Kasumi-1 (cell line): ENCODE measurements at places on chromosomes 2 and 18.
A peak's percentile ranks its signal among the peaks of the same experiment; 100 is the strongest.

DNA sequence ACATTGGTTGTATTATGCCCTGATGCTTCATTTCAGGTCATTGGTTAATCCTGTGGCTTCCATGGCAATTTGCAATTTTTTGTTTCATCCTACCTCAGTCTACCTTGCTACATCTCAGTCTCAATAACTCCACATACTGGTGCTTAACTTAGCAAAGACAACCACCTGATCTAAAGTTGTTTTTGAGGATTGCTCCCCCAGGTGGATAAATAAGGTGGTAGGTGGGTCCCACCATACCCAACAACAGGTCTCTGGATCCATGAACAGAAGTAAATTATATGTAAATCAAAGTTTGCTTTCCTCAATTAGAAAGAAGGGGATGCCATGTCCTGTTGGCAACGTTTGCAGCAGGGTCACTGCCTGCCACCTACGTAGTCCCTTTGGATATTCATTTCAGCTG is 7.0 kb downstream of the XIRP2 start:
- DNase-seq: no peak

- no peak for DNase-seq
Measured at GRCh38 chr2:58081000-58081399, 34.4 kb downstream of the VRK2 start.

GRCh38 chr2:99555404-99555803 is 65.6 kb upstream of the REV1 start:
- DNase-seq: peak; percentile 58

DNA sequence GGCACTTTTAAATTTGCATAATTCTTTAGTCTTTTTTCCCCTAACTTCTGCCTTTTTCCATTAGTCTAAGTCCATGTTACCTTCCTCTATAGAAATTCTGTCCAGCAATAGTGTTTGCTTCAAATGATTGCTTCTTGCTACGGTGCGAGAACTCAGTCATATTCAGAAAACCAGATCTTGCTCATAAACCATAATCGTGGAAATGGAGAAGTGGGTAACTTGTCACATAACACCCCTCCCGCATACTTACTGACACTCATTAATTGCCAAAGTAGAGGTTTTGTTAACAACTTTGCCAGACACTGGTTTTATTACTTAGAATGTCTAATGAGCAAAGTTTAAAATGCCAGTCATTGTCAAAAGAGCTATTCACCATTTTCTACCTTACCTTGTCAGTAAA is 94.3 kb upstream of the TWSG1 start:
- no peak for DNase-seq

DNA sequence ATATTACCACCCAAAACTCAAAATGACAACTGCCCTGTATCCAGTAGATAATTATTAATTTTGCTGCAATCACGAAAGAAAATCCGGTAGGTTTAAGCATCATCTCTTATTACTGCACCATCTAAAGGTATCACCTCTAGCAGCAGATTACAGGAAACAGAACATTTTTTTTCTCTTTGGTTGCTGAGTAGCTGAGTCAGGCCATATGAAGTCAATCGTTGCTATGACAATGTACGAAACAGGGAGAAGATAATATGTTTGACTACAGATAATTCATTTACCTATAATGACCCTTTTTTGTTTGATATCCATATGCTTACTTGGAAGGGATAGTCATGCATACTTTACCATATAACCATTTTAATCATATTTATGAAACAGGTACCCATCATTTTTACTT is 831.6 kb upstream of the CHAC2 start:
- no peak for DNase-seq

- no peak for DNase-seq
Measured at GRCh38 chr18:35072616-35073015, 31.4 kb downstream of the MAPRE2 start.

DNA sequence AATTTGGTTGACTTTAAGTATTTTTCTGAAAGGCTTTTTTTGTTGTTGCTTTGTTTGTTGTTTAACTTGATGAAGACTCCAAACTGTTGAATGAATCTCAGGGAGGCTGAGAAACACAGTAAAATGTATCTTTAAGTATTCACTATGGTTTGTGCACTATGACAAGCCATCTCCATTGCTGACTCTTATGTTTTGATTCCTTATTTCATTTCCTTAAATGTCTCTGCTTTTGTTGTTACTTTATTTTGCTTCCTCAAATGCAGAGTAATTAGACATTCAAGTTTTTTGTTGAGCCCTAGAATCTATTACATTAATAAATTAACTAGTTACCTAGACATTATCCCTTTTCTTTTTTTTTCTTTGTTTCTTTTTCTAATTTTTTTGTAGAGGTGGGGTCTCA is 46.3 kb upstream of the SLC39A10 start:
- DNase-seq: peak; percentile 19

DNA sequence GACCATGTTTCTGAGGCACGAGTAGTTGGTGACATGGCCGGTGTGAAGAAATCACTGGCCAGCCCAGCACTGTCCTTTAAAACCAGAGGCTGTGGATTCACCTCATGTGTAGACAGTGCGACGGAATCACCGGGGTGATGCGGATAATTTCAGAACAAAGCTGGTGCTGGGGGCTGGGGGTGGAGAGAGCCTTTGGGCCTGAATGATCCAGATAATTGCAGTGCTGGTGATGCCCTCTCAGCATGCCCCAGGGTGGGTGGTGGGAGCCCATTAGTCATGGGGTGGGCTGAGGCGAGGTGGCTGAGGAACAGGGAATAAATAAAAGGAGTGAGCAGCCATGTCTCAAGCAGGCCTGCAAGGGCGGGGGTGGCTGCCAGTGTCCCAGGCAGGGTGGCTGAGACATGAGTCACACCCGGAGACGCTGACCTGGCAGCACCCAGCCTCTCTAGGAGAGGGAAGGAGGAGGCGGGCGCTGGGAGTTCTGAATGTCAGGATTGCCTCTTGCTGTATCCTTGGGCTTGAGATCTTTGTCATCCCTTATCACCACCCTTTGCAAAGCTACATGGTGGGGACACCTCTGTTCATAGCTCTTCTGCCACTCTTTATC is 151.1 kb upstream of the MSH6 start:
- no peak for DNase-seq

DNA sequence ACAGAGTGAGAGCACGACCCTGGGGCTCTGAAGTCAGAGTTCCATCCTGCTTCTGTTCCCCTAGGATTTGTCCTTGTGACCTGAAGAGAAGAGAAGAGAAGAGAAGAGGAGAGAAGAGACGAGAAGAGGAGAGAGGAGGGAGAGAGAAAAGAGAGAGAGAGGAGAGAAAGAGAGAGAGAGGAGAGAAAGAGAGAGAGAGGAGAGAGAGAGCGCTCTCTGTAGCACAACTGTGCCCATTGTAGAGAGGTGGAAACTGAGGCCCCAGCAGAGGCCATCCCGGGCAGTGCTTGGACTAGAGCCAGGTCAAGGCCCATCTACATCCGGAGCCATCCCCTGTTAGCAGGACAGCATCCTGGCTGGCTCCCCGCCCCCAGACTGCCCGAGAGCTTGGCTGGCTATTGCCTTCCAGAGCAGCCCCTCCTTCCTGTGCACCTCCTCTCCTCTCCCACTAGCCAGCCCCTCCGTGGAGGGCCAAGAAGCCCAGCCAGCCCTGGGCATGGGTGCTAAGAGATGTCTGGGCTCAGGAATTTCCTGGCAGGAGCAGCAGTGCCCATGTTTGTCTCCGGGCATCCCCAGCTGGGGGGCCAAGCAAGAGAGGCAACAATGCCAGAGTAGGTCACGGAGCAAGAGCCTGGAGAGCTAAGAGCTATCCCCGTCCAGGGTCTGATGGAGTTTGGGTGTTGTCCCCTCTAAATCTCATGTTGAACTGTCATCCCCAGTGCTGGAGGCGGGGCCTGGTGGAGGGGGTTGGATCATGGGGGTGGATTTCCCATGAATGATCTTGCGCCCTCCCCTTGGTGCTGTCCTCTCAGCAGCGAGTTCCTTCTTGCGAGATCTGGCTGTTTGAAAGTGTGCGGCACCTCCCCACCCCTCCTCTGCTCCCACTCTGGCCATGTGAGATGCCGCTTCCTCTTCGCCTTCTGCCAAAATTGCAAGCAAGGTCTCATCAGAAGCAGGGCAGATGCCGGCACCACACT is 18.2 kb upstream of the GPR55 start:
- DNase-seq: peak; percentile 66

GRCh38 chr2:151083856-151084795 is 177.5 kb downstream of the RBM43 start:
- no peak for DNase-seq
